Hippocampal formation (tissue), 2 donors: ENCODE measurements at places on chromosomes 6 and 20.

- peak; percentile 82 for DNase-seq
These were observed at the start of gene USP49 for GRCh38 chr6:41895300-41896233. TSS of gene USP49 (minus strand) at chr6:41895375. CDS start at chr6:41806983, 88,392 bp downstream.

- DNase-seq, result no peak
These were observed 234.5 kb upstream of the MAN1A1 start for GRCh38 chr6:119584088-119584487.

GRCh38 chr20:49915118-49915379 is 280 bp downstream of the SPATA2 start:
- DNase-seq, result no peak

- DNase-seq, result no peak
These were observed 258.7 kb downstream of the TAF4 start for GRCh38 chr20:61806995-61807394.

- no peak for DNase-seq
These were observed 664.3 kb downstream of the RFPL4B start for GRCh38 chr6:113011389-113011788.
